ENCODE measurements at places on chromosomes 12 and 14.

DNA sequence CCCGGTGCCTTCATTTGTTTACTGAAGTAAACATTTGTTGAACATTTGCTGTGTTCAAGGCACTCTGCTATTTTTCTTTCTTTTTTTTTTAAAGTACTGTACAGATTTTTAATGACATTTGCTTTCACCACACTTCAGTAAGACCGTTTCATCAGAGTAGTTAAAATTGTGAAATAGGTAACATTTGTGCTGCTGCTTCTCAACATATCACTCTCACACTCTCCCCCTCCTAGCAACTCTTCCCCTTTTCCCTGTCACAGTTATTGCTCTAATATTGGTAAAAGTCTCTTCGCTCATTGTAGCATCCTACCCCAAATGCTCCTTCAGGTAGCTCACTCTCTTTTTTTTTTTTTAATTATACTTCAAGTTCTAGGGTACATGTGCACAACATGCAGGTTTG is 49.6 kb downstream of the SRGAP1 start:
- no peak for DNase-seq

DNA sequence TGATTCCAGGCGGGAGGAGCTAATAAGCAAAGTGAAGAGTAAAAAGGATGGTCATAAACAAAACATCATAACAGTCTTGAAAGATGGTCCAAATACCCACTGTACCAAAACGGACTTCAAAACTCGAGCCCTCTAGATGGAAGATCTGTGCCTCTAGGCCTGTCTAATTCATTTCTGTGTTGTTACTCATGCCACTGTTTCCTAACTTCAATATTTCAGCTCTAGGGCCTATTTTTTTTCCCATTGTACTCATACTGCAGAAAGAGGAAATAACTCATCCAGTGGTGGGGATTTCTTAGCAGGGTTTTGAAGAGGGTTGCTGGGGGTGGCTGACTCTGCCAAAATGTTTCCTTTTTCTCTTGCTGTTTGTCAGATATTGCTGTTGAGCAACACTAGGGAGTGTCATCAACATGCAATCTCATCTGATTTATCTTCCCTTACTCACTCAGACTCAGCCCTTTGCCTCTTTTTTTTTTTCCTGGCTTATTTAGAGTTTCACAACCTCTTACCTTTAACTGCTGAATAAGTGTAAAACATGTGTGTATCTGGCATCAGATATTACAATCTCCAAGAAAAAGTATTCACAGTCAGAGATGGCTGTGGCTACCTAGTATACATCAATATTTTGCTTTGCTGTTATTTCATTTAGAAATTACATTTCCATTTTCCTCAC is 189.6 kb downstream of the DUSP6 start:
- DNase-seq: peak; percentile 49

- no peak for DNase-seq
Observed at GRCh38 chr12:120736404-120737331, 11.0 kb downstream of the ACADS start.

DNA sequence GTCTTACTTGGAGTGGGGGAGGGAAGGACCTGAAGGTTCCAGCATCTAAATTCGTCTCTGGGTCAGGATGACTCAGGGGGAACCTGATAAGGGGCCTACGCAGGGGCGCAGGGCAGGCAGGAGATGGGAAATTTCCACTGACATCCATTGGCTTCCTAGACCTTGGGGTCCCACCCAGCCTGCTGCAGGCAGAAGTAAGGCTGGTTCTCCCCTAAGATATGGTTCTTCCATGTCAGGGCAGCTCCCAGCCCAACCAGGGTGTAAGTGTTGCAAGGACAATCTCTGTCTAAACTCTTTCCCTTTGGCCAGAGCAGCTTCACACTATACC is 2.1 kb upstream of the NDRG2 start:
- no peak for DNase-seq

DNA sequence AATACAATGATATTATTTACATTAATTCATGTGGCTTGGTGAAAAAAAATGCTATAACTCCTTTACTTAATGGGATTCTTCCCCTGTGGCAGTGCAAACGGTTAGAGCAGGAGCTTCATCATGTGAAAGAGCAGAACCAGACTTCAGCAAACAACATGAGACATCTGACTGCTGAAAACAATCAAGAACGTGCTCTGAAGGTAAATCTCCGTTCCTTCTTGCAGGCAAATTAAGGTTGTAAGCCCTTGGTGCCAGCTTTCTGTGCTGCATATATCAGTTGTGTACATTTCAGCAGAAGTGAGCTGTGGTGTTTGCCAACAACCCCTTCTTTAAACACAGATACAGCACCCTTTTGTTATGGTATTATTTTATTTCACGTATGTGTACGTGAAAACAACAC is 171.7 kb downstream of the MIPOL1 start:
- DNase-seq: no peak

- no peak for DNase-seq
Observed at GRCh38 chr12:25347716-25348592, 97.2 kb upstream of the KRAS start.

GRCh38 chr14:70654632-70655031 is 12.9 kb downstream of the TTC9 start:
- peak; percentile 56 for DNase-seq

- no peak for DNase-seq
Observed at GRCh38 chr12:52009081-52009751, 2.5 kb downstream of the TAMALIN start.
